ENCODE measurements at places on chromosomes 4 and X. TPM values are rescaled to one million over a fixed set of nuclear protein-coding genes. Genes with fewer than 3 reads are reported as not detected.

- no peak for DNase-seq
Measured at GRCh38 chr4:37528166-37528885, 157.8 kb downstream of the RELL1 start.

DNA sequence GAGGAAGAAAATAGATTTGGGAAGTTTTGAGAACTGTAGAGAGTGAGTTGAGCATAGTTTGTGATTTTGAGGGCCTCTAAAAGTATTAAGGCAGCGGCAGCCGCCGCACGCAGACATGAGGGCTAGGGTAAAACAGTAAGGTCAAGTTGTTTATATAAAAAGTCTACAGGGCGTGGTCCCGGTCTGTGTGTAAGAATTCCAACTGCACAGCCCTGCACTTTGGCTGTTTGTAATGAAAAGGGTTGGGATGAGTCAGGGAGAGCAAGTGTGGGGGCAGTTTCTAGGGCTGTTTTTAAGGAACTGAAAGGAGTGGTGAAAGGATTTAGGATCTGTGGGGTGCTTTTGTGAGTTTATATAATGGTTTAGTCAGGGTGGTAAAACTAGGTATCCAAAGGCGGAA, 55.0 kb downstream of the BEX3 start:
- DNase-seq: no peak

DNA sequence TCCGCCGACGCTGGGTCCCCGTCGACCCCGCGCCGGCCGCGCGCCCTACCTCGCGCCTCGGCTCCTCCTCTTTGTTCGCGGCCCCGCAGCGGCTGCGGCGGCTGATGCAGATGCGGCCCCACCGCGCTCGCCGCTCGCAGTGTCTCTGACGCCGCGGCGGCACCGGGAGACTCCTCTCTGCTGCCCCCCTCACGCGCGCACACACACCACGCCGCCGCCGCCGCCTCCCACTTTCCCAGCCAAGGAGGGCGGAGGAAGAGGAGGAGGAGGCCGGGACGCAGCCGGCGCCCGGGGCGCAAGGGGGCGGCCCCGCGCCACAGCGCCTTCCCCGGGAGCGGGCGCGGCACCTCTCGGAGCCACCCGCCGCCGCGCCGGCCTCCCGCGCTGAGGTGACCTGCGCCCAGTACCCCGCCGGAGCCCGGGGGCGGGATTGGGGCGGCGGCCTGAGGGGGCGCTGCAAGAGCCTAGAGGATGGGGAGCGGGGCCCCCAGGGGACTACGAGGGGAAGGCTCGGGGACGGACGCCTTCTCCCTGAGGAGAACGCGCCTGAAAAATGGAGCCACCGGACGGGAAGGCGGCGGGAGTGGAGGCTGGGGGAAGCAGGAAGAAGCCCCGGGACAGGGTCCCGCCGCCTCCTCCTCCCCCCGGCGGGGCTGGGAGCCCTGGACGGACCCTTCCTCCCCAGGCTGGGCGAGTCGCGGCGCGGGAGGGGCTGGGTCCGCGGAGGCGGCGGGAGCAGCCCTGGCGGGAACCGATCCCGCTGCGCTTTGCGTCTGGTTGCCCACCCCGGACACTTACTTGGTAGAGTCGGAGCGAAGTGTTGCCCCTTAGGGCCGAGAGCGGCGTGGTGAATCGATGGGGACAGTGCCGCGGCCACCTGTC, at the start of gene SH3RF1:
Gene SH3RF1 (minus strand): TSS at position 147 of the 882 bp plus-strand sequence. CDS start 1,744 bp downstream, outside the sequence.
- DNase-seq: peak; percentile 94

GRCh38 chr4:14387647-14388046, 614.6 kb upstream of the CPEB2 start:
- DNase-seq: no peak

GRCh38 chrX:124555036-124555595, 208.8 kb downstream of the SH2D1A start:
- DNase-seq: no peak

GRCh38 chr4:47122592-47123291, 91.4 kb downstream of the GABRB1 start:
- no peak for DNase-seq

GRCh38 chr4:6926681-6927478, 17.3 kb downstream of the TBC1D14 start:
- peak; percentile 89 for DNase-seq

The TKTL1 gene
- total RNA-seq: 0.29 TPM

The DNAAF6 gene
- not detected for total RNA-seq

The RAPGEF2 gene
- total RNA-seq: 28.2 TPM

Data from posterior vena cava (tissue), 2 donors.